Heart right ventricle (tissue), 16 donors: ENCODE measurements at places on chromosomes 2 and 18. TPM values are rescaled to one million over a fixed set of nuclear protein-coding genes. Genes with fewer than 3 reads are reported as not detected.

The ESPNL gene
- not detected for total RNA-seq

The FBXO36 gene
- 0.59 TPM for total RNA-seq

The GRB14 gene
- total RNA-seq, result 4.8 TPM

- H3K4me1 ChIP-seq, result no peaks in the 10 kb centered on the region
Measured at GRCh38 chr18:6004119-6004518, 108.8 kb upstream of the TMEM200C start.

- H3K27me3 ChIP-seq, result no peaks in the 10 kb centered on the region
- H3K4me1 ChIP-seq, result peaks cover 18% of the 10 kb centered on the region
- DNase-seq, result no peak
- no peak overlapping the region for H3K27ac ChIP-seq
- no peaks in the 10 kb centered on the region for H3K36me3 ChIP-seq
Measured at GRCh38 chr2:121617042-121617599, 32.1 kb downstream of the CLASP1 start.

- no peaks in the 10 kb centered on the region for H3K27me3 ChIP-seq
- H3K4me3 ChIP-seq, result no peak overlapping the region
- no peak overlapping the region for H3K27ac ChIP-seq
- peaks cover 32% of the 10 kb centered on the region for H3K36me3 ChIP-seq
- no peak for DNase-seq
Measured at GRCh38 chr2:88696611-88697010, 5.1 kb downstream of the RPIA start.

DNA sequence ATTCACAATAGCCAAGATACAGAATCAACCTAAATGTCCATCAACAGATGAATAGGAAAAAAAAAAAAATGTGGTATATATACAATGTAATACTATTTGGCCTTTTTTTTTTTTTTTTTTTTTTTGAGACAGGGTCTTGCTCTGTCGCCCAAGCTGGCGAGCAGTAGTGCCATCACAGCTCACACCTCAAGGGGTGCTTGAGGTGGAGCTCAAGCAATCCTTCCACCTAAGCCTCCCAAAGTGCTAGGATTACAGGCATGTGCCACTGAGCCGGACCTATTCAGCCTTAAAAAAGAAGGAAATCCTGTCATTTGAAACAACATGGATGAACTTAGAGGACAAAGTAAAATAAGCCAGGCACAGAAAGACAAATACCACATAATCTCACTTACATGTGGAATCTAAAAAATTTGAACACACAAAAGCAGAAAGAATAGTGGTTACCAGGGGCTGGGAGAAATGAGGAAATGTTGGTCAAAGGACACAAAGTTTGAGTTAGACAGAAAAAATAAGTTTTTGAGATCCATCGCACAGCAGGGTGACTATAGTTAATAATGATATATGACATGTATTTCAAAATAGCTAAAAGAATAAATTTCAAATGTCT, 26.0 kb downstream of the TLK1 start:
- no peak overlapping the region for H3K27ac ChIP-seq
- DNase-seq, result no peak
- no peaks in the 10 kb centered on the region for H3K36me3 ChIP-seq
- no peak overlapping the region for H3K4me3 ChIP-seq

DNA sequence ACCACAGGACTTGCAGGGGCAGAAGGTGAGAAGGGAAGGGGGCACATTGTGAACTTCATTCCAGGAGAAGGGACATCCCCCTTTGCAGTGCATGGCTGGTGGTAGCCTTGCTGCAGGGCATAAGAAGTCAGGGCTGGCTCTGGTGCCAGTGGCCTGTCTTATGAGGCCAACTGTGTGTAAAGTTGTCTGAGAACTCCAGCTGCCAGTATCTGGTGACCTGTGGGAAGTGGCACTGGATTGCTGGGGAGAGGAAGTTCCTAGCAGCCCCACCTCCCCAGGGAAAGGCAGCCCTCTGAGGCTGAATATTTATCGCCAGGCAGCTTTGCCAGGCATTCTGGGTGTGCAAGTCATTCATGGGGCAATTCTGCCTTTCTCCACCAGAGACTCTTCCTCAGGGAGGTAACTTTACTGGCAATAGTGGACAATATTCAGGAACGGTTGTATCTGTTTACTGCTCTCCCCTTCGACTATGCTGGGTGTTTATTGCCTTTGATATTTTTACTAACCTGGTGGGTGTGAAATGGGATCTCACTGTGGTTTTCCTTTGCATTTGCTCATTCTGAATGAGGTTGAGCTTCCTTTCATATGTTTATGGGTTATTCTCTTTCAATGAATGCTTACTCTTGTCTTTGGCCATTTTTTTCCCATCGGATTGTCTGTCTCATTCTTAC, 12.3 kb downstream of the TRPM8 start:
- H3K36me3 ChIP-seq, result no peaks in the 10 kb centered on the region
- no peaks in the 10 kb centered on the region for H3K4me1 ChIP-seq
- peaks cover 36% of the 10 kb centered on the region for H3K27me3 ChIP-seq
- H3K4me3 ChIP-seq, result no peak overlapping the region

GRCh38 chr18:8073167-8073566, 506.1 kb downstream of the PTPRM start:
- no peaks in the 10 kb centered on the region for H3K4me1 ChIP-seq
- no peak overlapping the region for H3K27ac ChIP-seq
- H3K36me3 ChIP-seq, result peaks cover 24% of the 10 kb centered on the region
- no peaks in the 10 kb centered on the region for H3K27me3 ChIP-seq
- DNase-seq, result no peak

GRCh38 chr18:36043153-36043552, 24.2 kb downstream of the RPRD1A start:
- no peak overlapping the region for H3K27ac ChIP-seq
- no peak overlapping the region for H3K4me3 ChIP-seq
- no peaks in the 10 kb centered on the region for H3K36me3 ChIP-seq
- H3K27me3 ChIP-seq, result no peaks in the 10 kb centered on the region

DNA sequence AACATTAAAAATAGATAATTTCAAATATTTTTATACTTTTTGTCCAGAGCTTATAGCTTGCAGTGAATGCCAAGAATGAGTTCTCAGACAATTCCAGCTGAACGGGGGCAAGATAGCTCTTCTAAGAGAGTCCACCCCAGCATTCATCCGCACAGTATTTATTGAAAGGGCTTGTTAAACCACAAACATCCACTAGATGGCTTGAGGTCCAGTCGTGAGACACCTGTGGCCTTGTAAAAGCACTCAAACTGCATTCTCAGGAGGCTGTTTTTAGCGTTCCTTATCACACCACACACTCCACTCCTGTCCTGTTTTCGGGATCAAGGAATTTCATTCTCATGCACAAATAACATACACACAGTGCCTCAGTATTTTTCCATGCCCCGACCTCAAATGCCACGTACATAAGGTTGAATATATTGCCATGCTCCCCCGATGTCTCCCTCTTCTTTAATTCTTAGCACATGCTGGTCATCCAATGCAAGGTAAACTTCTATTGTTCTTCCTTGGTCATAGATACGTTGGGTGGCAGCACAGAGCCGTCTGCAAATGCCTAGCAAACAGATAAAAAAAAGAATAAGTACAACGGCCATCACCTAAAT, 47.4 kb downstream of the DNAJC10 start:
- no peaks in the 10 kb centered on the region for H3K4me1 ChIP-seq
- DNase-seq, result no peak
- no peak overlapping the region for H3K4me3 ChIP-seq
